ENCODE measurements at places on chromosomes 4 and X.

- no peak for DNase-seq
Measured at GRCh38 chr4:107283587-107284559, 247.8 kb upstream of the DKK2 start.

- no peak for DNase-seq
Measured at GRCh38 chr4:7503559-7504249, 69.0 kb upstream of the PSAPL1 start.

DNA sequence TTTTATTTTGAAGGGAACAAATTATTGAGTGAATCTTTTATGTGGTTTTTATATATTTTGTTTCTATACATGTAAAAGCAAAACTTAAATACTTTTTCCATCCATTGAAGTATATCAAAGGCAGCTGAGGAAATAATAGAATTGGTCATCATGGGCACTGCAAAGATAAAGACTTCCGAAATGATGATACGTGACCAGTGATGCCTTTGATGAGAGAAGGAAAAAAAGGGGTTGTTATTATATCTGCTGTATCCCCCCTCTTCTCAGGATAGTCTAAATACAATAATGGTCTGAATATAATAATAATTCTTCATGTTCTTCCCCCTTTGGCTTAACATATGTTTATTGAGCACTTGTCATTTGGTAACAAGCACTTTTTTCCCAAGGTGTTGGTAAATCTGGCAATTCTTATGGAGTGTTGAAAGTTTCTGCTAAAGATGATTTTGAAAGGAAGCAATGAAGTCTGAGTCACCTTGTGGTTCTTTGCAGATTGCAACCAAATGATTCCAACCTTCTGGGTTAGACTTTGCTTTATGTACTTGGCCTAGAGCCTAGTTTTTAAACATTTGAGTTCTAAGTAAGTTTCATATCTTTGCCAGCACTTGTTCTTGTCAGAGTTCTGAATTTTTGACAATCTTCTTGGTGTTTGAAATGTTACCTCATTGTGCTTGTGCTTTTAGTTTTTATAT is 60.8 kb downstream of the USP9X start:
- DNase-seq, result no peak

- no peak for DNase-seq
Measured at GRCh38 chr4:54581807-54582206, 76.0 kb upstream of the KIT start.

DNA sequence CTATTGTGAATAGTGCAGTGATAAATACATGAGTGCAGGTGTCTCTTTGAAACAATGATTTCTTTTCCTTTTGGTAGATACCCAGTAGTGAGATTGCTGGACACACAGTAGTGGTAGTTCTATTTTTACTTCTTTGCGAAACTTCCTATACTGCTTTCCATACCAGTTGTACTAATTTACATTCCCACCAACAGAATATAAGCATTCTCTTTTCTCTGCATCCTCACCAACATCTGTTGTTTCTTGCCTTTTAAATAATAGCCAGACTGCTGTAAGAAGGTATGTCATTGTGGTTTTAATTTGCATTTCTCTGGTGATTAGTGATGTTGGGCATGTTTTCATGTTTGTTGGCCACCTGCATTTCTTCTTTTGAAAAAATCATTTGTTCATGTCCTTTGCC is 105.9 kb downstream of the COL4A6 start:
- no peak for DNase-seq

DNA sequence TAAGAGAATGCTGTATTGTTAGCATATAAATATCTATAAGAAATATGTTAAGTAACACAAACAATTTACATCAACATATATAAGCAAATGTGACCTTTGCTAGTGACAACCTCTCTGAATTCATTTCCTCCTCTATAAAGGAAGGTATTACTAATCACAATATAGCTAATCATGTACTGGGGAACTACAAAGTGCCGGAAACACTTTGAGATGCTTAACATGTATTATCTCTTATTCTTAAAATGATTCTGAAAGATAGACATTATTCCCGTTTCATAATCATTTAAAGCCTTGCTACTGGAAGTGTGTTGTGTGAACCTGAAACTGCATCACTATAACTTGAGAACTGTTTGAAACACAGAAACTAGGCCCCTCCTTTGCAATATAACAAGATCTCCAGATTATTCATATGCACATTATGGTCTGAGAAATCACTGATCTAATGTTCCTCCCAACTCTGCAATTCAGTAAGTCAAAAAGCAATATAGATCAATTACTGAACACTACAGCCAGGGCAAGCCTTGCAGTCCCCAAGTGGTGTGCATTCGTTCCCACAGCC is 54.0 kb downstream of the KLHL8 start:
- DNase-seq, result no peak
